ENCODE measurements at places on chromosomes 11 and 22. TPM values are rescaled to one million over a fixed set of nuclear protein-coding genes. Genes with fewer than 3 reads are reported as not detected.

DNA sequence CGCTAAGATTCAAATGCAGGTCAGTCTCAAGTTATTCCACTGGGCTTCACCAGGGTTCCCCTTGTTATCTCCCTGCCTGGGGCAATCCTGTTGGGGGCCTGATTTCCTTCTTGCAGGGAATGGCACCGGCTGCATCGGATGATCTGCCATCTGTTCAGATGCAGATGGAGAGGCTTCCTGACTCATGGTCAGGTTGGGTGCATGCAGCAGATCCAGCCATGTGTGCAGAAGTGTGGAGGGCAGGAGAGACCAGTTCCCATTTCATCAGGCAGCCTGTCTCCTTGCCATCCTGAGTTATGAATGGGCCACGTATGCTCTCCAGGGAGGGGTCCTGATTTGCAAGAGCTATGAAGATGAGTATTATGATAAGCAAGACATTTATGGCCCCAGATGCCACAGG, 161.2 kb upstream of the PLET1 start:
- H3K4me1 ChIP-seq, result no peaks in the 10 kb centered on the region
- no peak for DNase-seq
- no peak overlapping the region for H3K27ac ChIP-seq

Gene HBD
- not detected for total RNA-seq

Gene TRIM49C
- total RNA-seq, result not detected

DNA sequence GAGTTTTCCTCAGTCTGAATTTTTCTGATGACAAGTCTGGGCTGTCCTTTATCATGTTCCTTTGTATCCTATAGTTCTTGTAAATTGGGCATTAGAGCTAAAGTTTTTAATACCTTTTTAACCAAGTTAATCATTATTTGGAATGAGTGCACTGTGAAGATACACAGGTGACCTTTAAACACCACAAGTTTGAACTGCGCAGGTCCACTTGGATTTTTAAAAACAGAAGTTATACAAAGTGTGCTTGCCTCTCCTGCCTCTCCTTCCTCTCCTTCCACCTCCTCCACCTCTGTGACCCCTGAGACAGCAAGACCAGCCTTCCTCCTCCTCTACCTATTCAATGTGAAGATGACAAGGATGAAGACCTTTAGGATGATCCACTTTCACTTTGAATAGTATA, 4.4 kb upstream of the TCP11L1 start:
- H3K36me3 ChIP-seq, result no peaks in the 10 kb centered on the region
- DNase-seq, result no peak
- no peak overlapping the region for H3K27ac ChIP-seq

- no peaks in the 10 kb centered on the region for H3K27me3 ChIP-seq
- no peaks in the 10 kb centered on the region for H3K4me1 ChIP-seq
- no peak for DNase-seq
- no peak overlapping the region for H3K27ac ChIP-seq
- H3K36me3 ChIP-seq, result no peaks in the 10 kb centered on the region
Measured at GRCh38 chr11:97607291-97608000, 1217.6 kb downstream of the JRKL start.

GRCh38 chr11:57619331-57619730, 21.8 kb downstream of the SERPING1 start:
- H3K27ac ChIP-seq, result no peak overlapping the region

DNA sequence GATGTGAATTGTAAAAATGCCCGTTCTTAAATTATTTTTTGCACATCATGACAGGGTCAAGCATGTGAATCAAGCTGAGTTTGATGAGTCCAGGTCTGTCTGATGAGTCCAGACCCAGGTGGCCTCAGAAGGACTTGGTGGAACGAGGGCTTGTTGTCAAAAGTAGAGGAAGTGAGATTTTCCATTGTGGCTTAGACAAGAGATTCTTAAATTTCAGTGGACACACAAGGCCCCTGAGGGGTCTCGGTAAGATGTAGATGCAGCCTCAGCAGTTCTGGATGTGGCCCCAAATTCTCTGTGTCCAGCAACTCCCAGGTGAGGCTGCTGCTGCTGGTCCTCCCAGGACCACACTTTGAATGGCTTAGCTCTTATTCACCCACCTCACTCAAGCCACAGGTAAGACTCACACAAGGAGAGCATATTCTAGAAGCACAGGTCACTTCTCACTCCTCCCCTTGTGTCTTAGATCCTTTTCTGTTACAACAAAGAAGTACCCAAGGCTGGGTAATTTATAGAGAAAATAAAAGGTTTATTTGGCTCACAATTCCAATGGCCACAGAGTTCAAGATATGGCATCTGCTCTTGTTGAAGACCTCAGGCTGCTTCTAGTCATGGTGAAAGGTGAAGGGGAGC, 98.8 kb downstream of the GGTLC2 start:
- no peak overlapping the region for H3K27ac ChIP-seq
- no peak for DNase-seq
- no peak overlapping the region for H3K4me3 ChIP-seq
- no peaks in the 10 kb centered on the region for H3K36me3 ChIP-seq
- H3K27me3 ChIP-seq, result no peaks in the 10 kb centered on the region

GRCh38 chr11:83158965-83159901, 2.3 kb downstream of the PCF11 start:
- peak overlapping the region; percentile 96 for H3K27ac ChIP-seq
- H3K36me3 ChIP-seq, result no peaks in the 10 kb centered on the region
- peak overlapping the region; percentile 81 for H3K4me3 ChIP-seq
- no peaks in the 10 kb centered on the region for H3K27me3 ChIP-seq
- DNase-seq, result no peak

Gene C11orf16
- not detected for total RNA-seq

DNA sequence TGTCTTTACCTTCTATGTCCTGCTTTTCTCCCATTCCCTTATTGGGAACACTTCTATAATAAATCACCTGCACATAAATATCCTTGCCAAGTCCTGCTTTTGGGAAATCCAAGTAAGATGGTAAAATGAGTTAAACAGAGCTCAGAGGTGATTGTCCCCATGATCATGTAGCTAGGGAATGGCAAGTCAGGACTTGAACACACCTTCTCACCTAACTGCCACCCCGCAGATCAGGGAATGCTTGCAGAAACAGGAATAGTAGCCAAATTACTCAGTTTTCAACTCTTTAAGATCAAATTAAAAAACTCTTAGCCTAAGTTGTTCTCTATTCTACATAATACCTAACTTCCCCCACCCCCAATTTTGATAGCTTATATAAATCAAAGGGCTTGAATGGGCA, 16.0 kb downstream of the OOSP3 start:
- H3K36me3 ChIP-seq, result no peaks in the 10 kb centered on the region
- H3K27me3 ChIP-seq, result no peaks in the 10 kb centered on the region
- DNase-seq, result no peak
- H3K4me3 ChIP-seq, result no peak overlapping the region
- H3K27ac ChIP-seq, result no peak overlapping the region

- no peaks in the 10 kb centered on the region for H3K27me3 ChIP-seq
- H3K36me3 ChIP-seq, result no peaks in the 10 kb centered on the region
- DNase-seq, result no peak
- H3K27ac ChIP-seq, result peak overlapping the region; percentile 79
- H3K4me1 ChIP-seq, result peaks cover 50% of the 10 kb centered on the region
Measured at GRCh38 chr22:35312198-35313059, 12.7 kb downstream of the TOM1 start.

GRCh38 chr11:77056814-77057402, 9.9 kb upstream of the CAPN5 start:
- H3K27ac ChIP-seq, result no peak overlapping the region
- H3K4me1 ChIP-seq, result no peaks in the 10 kb centered on the region
- H3K27me3 ChIP-seq, result no peaks in the 10 kb centered on the region

Gene ZFP91
- 45.8 TPM for total RNA-seq

DNA sequence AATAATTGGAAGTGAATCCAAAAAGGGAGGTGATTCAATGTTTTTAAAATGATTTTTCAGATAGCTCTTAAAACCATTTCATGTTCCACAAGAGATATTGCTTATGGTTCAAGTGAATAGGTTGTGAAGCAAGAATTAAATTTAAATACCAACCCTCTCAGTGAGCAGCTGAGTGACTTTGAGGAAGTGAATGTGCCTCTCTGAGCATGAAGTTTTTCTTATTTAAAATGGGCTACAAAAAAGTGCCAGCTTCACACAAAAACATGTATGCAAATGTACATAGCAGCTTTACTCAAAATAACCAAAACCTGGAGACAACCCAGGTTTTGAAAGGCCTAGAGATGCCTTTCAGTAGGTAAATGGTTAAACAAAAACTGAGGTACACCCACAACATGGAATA, 35.5 kb upstream of the GAB4 start:
- no peak overlapping the region for H3K27ac ChIP-seq
- H3K4me1 ChIP-seq, result no peaks in the 10 kb centered on the region
- H3K36me3 ChIP-seq, result no peaks in the 10 kb centered on the region
- DNase-seq, result no peak
- H3K27me3 ChIP-seq, result no peaks in the 10 kb centered on the region

DNA sequence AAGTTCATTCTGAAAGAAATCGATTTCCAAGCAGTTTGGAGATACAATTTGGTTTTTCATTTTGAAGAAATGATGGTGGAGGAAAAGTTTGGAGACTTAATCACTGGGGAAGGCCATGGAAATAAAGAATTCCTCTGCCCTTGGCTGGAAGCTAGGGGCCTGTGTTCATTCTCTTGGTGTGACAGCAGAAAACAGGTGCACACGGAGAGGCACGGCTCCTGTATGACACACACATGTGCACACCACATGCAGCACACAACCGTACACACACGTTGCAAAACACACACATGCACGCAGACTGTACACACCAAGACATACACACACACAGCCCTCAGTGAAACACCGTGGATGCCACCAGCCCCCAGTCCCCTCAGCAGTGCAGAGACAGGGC, 64.2 kb downstream of the CYTH4 start:
- H3K4me3 ChIP-seq, result no peak overlapping the region
- H3K36me3 ChIP-seq, result no peaks in the 10 kb centered on the region
- no peak overlapping the region for H3K27ac ChIP-seq
- no peaks in the 10 kb centered on the region for H3K4me1 ChIP-seq
- DNase-seq, result no peak
- H3K27me3 ChIP-seq, result no peaks in the 10 kb centered on the region

DNA sequence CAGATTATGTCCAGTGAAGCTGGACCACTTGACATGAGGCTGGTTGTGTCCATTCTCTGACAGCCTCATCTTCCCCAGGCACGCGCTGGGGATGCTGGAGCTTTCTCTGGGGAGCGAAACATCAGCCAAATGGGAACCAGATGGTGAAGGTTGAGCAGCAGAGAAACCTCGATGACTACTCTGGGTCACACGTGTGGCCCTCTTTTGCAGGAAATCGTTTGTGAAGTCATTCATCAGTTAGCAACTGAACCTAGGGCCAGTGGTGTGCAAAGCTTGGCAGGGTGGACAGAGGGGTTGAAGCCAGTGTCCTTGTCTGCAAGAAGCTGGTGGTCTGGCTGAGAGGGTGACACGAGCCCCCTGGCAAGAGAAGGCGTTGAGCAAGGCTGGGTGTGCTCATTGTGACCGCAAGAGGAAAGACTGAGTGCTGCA, 109.8 kb downstream of the ZBTB16 start:
- H3K4me1 ChIP-seq, result peaks cover 96% of the 10 kb centered on the region
- no peaks in the 10 kb centered on the region for H3K27me3 ChIP-seq
- no peak overlapping the region for H3K4me3 ChIP-seq
- peak overlapping the region; percentile 99 for H3K27ac ChIP-seq
- H3K36me3 ChIP-seq, result no peaks in the 10 kb centered on the region

- peaks cover 7% of the 10 kb centered on the region for H3K4me1 ChIP-seq
- H3K36me3 ChIP-seq, result no peaks in the 10 kb centered on the region
- H3K27me3 ChIP-seq, result no peaks in the 10 kb centered on the region
- no peak overlapping the region for H3K4me3 ChIP-seq
- no peak for DNase-seq
Measured at GRCh38 chr11:84722583-84723108, 904.5 kb downstream of the DLG2 start.

- no peak overlapping the region for H3K27ac ChIP-seq
- no peak overlapping the region for H3K4me3 ChIP-seq
- H3K27me3 ChIP-seq, result no peaks in the 10 kb centered on the region
Measured at GRCh38 chr11:129747071-129747470, 68.6 kb upstream of the TMEM45B start.

DNA sequence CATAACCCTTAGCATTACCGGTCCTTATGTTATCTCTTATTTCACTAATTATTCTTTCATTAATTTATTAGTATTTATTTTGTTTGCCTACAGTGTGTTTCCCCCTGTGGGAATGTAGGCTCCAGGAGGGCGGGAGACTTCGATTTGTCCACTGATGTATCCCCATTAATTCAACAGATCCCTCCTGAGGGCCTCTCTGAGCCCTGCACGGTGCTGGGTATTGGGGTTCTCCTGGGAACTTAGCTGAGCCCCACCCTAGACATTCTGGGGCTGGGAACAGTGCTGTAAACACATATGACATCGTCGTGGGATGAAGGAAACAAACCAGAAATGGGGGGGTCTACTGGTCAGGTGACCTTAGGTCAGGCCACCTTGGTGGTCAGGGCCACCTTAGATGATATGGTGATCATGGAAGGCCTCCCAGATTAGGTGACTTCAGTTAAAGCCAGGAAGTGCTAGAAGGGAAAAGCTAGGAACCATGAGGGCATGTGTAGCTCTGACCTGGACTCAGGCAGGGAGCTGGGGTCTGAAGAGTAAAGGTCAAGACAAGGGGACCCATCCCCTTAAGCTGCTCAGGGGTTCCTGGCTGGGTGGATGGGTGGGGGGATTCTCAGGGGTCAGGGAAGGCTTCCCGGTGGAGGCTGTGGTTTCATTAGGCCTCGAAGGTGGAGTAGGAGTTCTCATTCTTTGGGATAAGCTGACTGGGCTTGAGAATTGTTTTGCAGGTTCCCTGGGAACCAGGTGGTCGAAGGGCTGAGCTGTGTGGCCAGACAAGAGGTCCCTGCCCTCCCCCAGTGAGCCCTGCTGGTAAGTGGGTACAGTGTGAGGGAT, 1.0 kb downstream of the PHETA2 start:
- peak overlapping the region; percentile 90 for H3K4me3 ChIP-seq
- peak overlapping the region; percentile 86 for H3K27ac ChIP-seq
- no peaks in the 10 kb centered on the region for H3K36me3 ChIP-seq
- no peak for DNase-seq
- no peaks in the 10 kb centered on the region for H3K27me3 ChIP-seq

DNA sequence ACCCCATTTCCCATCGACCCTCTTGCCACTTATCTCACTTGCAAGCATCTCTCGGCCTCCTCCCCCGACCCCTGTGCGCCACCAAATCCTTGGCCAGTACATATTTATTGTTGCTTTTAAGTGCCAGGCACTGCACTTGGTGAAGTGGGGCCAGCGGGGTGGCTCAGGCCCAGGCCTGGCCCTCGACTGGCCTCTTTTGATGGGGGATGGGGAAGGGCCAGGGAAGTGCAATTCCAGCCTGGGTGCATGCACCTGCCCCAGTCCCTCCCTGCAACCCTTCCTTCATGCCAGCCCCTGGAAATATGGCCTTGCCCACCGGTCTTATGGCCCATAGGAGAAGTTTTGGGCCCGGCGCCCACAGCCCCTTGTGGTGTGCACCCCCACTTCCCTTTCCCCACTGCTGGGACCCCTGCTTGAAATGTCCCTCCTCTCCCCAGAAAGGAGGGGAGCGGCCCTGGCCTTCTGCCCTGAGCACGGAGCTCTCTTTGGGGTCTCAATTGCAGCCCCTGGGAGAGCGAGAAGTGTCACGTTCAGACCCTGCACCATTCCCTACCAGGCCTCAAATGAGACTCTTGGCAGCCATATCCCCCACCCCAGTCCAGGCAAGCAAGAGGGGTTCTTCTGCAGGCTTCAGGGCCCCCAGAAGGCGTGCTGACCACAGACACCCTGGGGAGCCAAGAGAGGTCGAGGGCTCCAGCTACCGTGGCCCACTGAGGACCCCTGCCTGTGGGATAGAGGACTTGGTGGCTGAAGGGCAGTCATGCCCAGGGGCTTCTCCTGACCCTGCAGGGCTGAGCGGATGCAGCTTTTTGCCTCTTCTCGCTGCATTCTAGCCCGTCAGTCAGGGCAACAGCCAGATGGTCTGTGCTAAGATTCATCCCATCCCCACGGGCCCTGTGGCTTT, 961 bp downstream of the SUSD2 start:
- peaks cover 63% of the 10 kb centered on the region for H3K4me1 ChIP-seq
- peaks cover 10% of the 10 kb centered on the region for H3K36me3 ChIP-seq
- H3K27ac ChIP-seq, result peak overlapping the region; percentile 39
- no peaks in the 10 kb centered on the region for H3K27me3 ChIP-seq

Gene NTM
- not detected for total RNA-seq

Gene PKNOX2
- 9.2 TPM for total RNA-seq

Gene BBOX1
- not detected for total RNA-seq

All from thoracic aorta (tissue), 2 donors.